ENCODE measurements at places on chromosomes 2 and 18.

GRCh38 chr18:49167084-49167483 is 216.3 kb upstream of the SMAD7 start:
- no peak for DNase-seq

DNA sequence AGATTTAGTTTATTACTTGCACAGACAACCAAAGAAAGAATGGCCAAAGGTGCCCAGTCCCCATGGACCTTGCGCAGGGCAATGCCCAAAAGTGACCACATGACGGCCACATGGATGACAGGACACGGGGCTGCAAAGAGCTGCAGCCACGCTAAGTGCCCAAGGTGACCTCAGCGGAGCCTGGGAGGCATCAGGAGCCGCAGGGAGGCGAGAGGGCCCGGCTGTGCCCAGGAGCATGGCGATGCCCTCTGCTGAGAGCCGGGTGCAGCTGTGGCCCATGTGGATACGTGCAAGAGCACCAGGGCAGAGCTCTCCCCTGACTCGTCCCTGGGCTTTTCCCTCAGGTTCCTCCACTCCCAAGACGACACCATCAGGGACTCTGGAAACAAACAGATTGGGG is 14.7 kb downstream of the HES6 start:
- no peak for DNase-seq

- no peak for DNase-seq
Observed at GRCh38 chr2:30336978-30337841, 105.9 kb downstream of the LBH start.

DNA sequence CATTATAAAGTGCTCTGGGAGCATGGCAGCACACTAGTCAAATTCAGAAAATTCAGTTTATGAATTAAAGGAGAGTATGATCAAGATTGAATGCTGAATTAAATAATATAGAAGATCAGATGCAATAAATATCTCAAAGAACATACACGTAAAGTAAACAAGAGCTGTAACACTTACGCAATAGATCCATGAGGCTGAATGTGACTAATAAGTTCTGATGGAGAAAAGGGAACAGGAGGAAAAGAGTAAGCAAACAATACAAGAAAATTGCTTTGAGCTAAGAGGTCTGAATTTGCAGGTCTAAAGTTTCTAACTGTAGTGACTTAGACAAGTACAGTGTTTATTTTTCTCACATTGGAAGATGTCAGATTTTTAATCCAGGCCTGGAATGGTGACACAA is 646.7 kb upstream of the ZNF804A start:
- DNase-seq: no peak

- DNase-seq: peak; percentile 38
Observed at GRCh38 chr2:7427293-7428060, 510.3 kb downstream of the RNF144A start.

DNA sequence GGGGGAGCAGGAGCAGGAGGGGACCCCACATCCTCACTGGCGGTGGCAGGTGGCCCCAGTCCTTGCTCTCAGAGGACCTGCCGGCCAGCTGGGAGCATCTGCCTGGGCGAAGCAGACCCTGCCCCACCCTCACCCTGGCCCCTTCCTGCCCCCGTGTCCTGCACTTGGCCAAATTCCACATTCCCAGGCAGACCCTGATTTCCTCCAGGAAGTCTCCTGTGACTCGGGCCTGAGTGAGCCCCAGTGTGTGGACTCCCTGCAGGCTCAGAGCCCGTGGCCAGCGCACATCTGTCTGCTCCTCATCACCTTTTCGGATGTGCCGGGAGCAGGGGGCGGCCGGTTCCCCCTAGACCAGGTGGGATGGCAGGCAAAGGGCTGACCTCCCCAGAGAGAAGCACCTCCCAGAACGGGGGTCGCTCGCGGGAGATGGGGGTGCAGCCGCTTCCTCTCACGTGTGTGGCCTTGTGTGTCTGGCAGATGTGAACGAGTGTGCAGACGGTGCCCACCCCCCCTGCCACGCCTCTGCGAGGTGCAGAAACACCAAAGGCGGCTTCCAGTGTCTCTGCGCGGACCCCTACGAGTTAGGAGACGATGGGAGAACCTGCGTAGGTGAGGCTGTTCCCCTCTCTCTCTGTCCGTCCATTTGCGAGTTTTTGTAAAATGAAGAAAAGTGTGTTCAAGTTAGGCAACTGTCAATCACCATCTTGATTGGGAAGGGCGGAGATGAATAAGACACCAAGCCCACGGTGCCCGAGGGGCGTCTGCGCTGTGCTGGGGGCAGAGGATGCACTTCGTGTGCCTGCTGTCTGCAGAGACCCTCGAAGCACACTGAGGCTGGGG is 90.4 kb downstream of the TPO start:
- DNase-seq: no peak

GRCh38 chr18:79763407-79763806 is 34.3 kb upstream of the KCNG2 start:
- no peak for DNase-seq

DNA sequence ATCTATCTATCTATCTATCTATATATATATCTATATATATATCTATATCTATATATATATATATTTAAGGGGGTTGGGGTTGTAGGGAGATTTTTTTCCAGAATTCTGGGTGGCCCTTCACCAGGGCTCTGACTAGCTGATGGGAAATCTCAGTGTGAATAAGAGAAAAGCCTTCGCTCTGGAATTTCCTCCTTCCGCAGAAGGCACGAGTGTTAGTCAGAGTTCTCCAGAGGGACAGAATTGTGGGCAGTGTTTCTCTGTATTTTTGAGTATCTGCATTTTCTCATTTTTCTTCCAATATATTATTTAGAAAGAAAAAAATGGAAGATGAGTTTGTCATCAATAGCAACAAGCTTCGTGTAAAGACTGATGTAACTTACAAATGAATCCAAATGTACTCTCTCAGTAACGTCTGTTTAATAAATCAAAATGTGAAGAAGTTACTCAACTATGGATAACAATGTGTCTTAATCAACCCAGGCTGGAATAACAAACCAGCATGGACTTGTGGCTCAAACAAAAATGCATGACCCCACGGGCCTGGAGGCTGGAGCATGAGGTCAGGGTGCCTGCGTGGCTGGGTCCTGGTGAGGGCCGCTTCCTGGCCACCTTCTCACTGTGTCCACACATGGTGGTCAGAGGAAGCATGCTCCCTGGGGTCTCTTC is 10.6 kb upstream of the SNTG2 start:
- DNase-seq: no peak

DNA sequence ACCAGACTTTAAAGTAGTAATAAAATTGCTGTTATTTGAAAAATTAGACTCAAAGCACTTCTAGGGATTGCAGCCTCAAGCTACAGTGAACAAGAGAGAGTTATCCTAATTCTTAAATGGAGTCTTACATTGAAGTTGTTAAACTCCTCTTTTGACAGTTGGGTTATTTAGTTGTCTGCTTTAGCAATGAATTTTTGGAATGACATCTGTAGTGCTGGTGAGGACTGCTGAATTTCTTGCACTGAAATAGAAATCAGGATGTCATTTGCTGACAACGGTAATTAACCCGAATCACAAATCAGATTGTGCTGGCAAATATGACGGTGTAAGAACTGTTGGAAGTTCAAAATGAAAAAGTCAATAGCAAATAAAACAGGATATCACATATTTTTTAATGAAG is 78.0 kb upstream of the LYPD6B start:
- DNase-seq: no peak

DNA sequence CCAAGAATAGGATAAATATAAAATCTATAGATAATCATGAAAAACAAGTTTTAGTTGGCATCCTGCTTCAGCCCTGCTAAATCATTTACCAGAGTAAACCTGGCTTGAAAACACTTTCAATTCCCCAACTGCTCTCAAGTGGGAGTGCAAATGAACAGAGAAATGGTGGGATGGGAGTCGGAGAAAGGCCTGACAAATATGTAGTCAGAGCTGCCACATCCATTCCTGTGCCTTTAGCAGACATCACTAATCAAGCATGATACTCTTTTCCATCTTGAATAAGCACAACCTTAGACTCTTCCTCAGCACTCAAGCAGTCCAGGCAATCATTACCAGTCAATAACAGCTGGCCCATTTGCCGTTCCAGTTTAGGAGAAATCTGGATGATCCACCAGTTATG is 101.3 kb downstream of the ANKRD44 start:
- DNase-seq: no peak

- no peak for DNase-seq
Observed at GRCh38 chr18:23593720-23594119, 7.4 kb upstream of the NPC1 start.

GRCh38 chr18:35770376-35771014 is 189.0 kb downstream of the GALNT1 start:
- DNase-seq: no peak

GRCh38 chr2:57450170-57450569 is 596.4 kb upstream of the VRK2 start:
- DNase-seq: no peak
